ENCODE measurements at places on chromosomes 4 and X.

- DNase-seq, result no peak
These were observed 39.8 kb downstream of the SNCA start for GRCh38 chr4:89797117-89797516.

DNA sequence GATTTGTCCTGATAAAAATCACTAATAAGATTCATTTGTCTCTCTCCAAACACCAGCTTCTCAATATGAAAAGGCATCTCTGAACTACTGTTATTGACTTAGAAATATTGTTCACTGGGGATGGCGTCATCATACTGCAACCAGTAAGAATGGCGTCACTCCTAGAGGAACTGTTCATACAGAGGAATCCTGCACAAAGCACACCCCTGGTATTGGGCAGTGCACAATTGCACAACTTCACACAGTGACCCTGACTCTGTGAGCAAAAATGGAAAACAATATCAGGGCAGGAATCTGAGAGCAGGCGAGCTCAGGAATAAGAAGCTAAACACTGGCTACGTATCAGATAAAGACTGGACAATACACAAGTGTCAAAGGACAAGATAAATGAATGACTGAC lies 66.7 kb upstream of the PNPLA4 start:
- DNase-seq, result no peak

DNA sequence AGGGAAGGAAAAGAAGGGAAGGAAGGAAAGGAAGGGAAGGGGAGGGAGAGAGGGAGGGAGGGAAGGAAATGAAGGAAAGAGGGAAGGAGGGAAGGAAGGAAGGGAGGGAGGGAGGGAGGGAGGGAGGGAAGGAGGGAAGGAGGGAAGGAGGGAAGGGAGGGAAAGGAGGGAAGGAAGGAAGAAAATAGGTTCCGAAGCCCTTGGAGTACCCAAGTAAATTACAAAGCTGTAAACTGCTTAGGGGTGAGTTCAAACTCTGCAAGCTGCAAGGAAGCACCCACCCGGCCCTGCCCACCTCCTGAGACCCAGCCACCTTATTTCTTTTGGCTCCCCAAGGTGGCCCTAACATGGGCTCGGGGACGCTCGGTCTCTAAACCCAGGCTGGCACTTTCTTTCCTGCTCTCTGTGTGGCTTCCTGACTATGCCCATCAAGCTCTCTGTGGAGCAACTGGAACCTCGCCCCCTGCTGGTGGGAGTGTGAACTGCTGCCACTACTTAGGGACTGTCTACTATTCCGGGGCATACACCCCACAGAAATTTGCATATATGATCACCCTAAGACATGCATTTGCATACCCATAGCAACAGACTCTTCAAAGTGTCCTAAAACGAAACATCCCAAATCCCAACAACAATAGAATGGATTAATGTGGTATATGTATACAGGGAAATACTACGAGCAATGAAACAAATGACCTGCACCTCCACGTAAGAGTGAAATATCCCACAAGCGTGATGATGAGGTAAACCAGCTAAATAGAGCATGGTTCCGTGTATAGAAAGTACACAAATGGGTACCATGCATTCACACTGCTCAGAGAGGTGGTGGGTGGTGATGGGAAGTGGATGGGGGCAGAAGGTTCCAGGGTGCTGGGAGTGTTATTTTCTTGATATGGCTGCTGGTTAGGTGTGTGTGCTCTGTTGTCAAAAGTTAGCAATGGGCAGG lies 151.7 kb upstream of the TBL1X start:
- no peak for DNase-seq

DNA sequence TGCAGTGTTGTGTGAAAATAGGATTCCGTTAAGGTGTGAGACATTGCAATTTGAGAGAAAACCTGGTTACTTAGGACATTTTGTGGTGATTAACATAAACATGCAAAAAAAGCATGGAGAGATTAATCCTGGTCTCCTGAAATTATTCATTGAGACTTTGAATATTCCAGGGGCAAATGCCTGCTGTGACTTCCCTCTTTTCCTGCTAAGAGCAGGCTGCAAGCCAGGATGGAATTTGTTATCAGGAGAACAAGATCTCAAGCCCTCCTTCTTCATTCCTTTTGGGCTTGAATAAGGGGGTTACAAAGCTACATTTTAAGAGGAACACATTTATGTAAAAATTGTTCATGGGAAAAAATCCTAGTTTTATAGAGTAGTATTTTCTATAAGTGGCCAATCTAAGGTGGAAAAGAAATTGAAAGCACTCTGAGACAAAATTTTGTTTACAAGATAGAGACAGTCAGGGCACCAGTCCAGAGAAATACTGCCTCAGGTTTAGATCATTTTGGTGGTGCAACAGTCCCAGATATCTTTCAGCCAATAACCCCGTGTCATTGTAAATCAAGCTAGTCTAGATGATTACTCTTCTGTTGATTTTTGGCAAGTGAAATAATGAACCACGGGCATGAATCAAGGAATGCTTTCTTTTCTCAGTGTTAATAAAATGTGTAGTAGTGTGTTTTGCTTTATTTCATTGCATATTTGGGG lies 1528.3 kb upstream of the AGA start:
- no peak for DNase-seq

GRCh38 chr4:123986268-123986798 lies 589.7 kb downstream of the SPRY1 start:
- no peak for DNase-seq

- DNase-seq, result no peak
These were observed 13.3 kb downstream of the CETN2 start for GRCh38 chrX:152817078-152817764.

GRCh38 chr4:8544741-8545438 lies 35.3 kb upstream of the GPR78 start:
- DNase-seq, result no peak

DNA sequence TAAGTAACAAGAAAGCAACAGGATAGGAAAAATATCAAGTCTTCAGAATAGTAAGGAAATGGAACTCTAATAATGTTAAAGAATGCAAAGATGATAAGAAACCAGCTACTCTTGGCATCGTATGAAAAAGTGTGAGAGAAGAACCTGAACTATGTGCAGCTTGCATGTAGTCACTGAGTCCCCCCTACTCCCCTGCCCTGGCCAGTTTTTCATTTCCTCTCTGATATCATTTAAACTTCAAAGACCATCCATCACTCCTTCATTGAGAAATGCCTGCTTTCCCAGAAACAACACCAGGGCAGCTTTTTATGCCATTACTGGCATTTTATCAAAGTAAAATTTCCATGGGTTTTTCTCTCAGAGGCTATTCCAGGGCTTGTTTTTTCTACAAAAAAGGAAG lies 28.1 kb downstream of the INPP4B start:
- no peak for DNase-seq

GRCh38 chrX:36314303-36314702 lies 394.8 kb downstream of the CFAP47 start:
- DNase-seq, result no peak

GRCh38 chrX:74179499-74179898 lies 124.5 kb upstream of the ZCCHC13 start:
- no peak for DNase-seq

DNA sequence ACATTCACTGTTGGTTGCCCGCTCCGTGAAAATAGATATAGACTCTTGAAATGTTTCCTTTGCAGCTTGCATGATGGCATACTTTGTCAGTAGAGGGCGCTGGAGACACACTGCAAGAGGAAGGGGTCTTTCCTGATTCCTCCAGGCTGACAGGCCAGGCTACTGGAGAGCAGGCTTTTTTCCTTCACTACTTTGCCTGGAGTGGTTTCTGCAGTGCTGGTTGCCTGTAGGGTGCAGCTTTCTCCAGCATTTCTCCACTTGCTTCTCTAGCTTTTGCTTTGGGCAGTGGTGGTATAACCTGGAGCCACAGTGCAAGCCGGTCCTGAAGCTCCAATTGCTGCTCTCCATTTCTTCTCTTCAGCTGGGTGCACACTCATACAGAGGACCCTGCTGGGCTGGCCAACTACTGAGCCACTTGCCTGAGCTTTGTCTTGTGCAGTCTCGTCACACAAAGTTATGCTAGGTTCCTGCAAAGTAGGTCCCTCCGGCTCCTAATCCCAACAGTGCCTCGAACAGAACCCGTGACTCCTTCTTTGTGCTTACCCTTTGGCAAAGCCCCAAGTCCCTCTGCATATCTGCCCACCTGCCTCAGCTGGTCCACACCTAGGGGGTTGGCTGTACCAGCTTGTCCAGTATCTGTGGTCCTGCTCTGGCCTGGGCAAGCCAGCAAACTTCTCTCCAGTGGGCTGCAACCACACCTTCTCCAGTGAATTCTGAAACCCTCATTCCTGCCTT lies 46.3 kb downstream of the RASSF6 start:
- DNase-seq, result no peak

DNA sequence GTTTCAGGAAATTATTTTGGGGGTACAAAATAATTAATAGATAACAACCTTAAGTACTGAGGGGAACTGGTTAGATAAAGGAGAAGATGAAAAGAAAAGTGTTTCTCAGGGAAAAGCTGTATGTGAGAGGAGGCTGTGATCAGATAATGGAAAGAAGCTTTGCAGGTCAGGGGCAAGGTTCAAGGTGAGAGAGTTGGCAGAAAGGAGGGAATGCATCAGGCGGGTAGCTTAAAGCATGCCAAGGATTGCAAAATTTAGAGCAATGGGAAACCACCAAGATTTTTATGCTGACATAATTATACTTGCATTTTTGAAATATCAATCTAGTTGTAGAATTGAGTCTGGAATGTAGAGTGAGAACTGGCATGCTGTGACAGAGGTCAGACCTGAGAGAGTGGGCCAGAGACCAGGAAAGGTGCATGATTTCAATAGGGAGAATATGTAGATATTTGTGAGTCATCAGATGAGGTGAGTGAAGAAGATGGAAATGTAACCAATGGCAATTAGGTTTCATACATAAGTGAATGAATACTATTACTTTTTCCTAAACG lies 508.7 kb downstream of the TRIML1 start:
- DNase-seq, result no peak

DNA sequence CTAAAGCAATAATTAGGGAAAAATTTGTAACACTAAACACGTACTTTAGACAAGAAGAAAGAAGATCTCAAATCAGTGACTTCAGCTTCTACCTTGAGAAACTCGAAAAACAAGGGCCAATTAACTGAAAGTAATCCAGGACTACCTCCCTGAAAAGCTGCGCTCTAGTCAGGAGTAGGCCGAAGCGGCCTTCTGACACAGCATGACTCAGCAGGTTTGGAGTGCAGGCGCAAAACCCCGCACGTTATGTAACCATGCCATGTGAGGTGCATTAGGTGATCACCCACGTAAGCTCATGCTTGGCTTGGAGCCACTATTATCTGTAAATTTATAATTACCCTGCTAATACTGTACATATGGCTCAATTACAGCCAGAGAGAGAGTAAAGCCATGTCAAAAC lies 52.8 kb upstream of the CCDC149 start:
- no peak for DNase-seq

DNA sequence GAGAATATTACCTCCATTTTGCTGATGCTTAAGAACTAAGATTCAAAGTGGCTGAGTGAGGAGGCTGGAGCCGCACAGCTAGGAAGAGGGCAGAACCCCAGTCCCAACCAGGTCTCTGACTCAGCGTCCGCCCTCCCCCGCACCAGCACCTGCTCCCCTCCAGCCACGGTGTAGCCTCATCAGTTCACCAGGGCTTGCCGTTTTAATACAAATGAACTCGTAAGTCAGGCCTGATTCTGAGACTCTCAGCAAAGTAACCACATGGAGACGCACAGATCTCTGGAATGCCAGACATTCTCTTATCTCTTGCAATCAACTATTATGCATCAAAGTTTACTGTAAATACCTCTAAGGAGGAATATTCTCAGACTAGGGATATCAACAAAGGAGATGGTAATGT lies 52.4 kb downstream of the ENPP6 start:
- DNase-seq, result no peak

GRCh38 chr4:166091912-166092510 lies 219.0 kb downstream of the TLL1 start:
- peak; percentile 4 for DNase-seq

GRCh38 chr4:61068745-61069144 lies 131.4 kb upstream of the ADGRL3 start:
- no peak for DNase-seq

DNA sequence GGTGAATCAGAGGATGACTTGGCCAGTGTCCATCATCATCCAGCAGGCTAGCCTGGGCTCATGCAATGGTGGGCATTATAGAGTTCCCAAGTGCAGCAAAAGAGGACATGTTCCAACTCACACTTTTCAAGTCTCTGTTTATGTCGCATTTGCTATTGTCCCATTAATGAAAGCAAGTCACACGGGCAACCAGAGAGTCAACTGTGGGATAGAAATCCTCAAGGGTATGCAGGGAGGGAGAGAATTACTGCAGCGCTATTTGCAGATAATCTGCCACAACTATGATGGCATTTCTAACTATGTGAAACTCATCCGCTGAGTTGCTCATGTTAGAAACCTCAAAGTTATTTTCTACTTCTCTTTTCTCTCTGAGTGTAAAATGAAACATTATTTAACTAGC lies 78.5 kb upstream of the TAB3 start:
- DNase-seq, result no peak

- no peak for DNase-seq
These were observed 70.2 kb downstream of the TMEM165 start for GRCh38 chr4:55466001-55466400.

GRCh38 chrX:45134775-45135174 lies 65.9 kb downstream of the DIPK2B start:
- no peak for DNase-seq

DNA sequence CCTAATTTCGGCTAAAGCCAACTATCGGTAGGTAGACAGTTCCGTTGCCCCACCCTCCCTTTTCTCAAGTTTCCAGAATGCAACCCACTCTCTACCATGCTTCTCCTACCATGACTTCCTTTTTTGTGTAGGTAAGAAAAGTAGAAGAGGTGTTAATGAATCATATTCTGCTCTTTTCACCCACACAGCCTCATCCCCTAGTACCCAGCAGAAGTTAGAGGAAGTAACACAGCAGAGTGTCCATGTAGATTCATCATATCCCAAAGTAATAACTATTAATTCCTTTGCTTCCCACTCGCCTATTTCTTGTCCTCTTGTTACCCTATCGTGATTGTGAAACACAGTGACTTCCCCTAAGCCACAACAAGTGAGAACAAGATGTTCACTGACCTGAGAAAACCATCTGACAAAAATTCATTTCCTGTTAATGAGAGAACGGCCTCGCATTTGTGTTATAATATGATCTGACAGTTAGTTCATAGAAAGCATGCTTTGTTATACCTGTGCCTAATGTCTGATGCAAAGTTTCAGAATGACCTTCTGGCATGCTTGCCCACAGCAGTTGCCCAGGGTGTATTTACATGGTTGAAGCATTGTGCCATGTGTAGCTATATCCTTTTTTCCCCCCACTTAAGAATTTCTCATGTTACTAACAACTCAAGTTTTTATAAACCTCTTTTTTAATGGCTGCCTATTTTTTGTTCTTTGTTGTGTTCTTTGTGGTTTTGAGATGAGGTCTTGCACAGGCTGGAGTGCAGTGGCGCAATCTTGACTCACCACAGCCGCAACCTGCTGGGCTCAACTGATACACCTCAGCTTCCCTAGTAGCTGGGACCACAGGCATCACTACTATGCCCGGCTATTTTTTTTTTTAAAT lies 185.6 kb downstream of the RAP1GDS1 start:
- DNase-seq, result no peak

DNA sequence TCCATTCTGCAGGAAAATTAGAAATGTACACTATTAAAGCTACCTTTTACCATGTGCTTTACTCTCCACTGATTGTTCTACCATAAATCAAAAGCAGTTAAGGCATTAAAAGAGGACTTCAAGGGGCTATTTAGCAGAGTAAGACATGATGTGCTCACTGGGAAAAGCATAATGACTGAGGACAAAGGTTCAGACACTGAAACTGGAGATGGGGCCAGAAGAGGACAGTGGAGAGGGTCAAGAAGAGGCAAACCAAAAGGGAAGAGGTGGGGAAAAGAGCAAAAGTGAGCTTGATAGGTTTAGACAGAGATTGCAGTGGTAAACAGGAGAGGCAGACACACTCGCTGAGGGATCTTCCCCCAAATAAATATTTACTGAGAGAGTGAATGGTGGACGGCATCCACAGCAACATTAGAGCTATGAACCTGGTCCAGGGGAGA lies 23.8 kb downstream of the SH3RF1 start:
- DNase-seq, result no peak

Measured in frontal cortex (tissue), 4 donors.